NCI-H460 (cell line): ENCODE measurements at places on chromosomes 12 and 14.

- peak; percentile 54 for DNase-seq
Measured at GRCh38 chr12:111596985-111597830, 1.9 kb downstream of the ATXN2 start.

- peak; percentile 59 for DNase-seq
Measured at GRCh38 chr12:47742253-47742825, 16.3 kb downstream of the RAPGEF3 start.

DNA sequence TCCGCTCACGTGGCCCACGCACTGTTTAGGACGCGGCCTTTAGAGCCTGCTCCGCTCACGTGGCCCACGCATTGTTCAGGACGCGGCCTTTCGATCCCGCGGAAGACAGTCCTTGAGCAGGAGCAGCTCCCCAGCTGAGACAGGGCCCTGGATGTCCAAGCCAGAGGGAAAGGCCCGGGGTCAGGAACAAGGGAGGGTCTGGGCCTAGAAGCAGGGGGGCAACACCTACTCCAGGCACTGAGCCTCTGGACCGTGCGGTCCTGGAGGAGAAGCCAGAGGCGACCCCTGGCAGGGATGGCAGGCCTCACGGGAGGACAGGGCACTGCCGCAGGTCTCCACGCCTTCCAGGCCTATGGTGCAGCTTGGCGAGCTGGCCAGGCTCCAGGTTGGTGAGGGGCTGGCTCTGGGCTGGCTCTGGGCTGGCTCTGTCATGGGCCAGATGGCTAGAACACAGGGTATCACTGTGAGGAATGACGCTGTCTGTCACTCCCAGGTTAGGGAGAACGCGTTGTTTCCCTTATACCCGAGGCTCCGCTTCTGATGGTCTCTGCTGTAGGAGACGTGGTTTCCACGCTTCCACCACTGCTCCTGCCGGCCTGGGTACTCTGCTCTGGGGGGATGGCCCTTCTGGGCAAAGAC is 341.7 kb downstream of the TMEM121 start:
- DNase-seq, result no peak

GRCh38 chr12:52798671-52799504 is 3.0 kb upstream of the KRT3 start:
- DNase-seq, result peak; percentile 36

GRCh38 chr12:54384591-54385041 is at the start of gene ZNF385A:
TSS of gene ZNF385A (minus strand) at chr12:54384733. CDS start at chr12:54384514, 219 bp downstream.
- no peak for DNase-seq

DNA sequence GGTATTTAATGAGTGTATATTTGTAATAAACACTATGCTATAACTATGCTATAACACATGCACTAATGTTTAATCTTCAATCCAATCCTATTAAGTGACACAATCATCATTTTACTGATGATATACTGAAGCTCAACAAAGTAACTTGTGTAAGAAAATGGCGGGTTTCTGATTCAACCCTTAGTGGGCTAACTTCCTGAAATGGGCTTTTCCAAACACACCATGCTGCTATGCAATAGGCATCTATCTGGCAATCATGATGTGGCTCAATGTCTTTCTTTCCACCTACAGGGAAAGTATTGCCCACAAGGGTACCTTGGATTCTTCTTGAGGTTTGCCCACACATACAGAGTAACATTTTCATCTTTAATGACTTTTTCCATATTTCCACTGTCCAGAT is 48.3 kb downstream of the DNAI7 start:
- no peak for DNase-seq

- no peak for DNase-seq
Measured at GRCh38 chr12:12267742-12268200, 927 bp upstream of the LRP6 start.
